Thymus (tissue), 14 donors: ENCODE measurements at places on chromosomes 12 and 14.

- DNase-seq: no peak
These were observed 30.3 kb upstream of the ESR2 start for GRCh38 chr14:64324461-64324860.

DNA sequence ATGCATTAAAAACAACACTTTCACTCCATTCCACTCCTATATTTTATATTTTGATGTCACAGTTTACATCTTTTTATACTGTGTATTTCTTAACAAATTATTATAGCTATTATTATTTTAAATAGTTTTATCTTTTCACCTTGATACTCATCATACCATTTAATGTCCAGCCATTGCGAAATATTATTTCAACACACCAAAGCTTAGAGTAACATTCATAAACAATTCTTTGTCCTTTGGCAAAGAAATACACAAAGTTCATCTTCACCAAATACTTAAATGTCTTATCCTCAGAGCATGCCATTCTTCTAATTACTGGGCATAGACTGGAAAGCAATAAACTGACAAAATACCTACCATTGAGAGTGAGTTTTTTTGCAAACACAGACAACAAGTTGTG, 1963.4 kb upstream of the FLRT2 start:
- DNase-seq: no peak

- no peak for DNase-seq
These were observed 378.0 kb downstream of the FOXG1 start for GRCh38 chr14:29144621-29145020.

- no peak for DNase-seq
These were observed 32.1 kb downstream of the BAZ1A start for GRCh38 chr14:34843011-34843554.

DNA sequence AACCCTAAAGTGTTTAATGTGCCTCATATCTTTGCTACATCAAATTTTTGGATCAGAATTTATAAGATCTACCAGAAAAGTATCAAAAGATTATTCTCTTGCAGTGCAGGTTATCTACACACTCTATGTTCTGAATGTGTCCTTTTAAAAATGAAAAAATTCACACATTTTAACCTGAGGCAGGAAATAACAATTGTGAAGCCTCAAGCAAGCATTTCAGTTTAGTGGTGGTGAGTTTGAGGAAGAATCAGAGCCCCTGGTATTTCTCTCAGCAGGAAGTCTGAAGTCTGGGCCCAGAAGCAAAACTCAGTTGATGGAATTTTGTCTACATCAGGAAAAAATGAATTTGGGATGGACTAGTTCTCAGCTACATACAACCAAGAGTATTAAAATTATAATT, 137.0 kb upstream of the PZP start:
- DNase-seq: no peak

- DNase-seq: no peak
These were observed 54.3 kb downstream of the HMGA2 start for GRCh38 chr12:65878540-65878939.

DNA sequence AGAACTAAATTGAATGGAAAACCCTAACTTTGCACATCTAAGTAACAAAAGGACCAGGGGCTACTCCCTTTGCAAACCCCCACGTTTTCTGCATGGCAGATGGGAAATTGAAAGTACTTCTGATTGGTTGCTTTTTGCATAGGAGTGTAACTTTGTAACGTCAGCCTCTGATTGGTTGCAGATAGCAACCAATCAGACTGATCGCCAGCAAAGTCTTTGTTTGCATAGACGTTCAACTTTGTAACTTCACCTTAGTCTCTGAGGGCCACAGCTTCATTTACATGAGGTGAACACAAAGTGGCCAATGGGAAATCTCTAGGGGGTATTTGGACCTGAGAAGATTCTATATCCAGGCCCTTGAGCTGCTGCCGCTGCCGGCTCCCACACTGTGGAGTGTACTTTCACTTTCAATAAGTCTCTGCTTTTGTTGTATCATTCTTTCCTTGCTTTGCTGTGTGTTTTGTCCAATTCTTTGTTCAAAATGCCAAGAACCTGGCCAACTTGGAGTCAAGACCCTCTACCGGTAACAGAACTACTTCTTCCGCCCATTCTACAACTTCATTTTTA, 102.5 kb upstream of the PRICKLE1 start:
- no peak for DNase-seq

- DNase-seq: no peak
These were observed 800.5 kb downstream of the NRXN3 start for GRCh38 chr14:78970677-78971076.

GRCh38 chr12:116558280-116559161, 660 bp upstream of the MAP1LC3B2 start:
- no peak for DNase-seq

DNA sequence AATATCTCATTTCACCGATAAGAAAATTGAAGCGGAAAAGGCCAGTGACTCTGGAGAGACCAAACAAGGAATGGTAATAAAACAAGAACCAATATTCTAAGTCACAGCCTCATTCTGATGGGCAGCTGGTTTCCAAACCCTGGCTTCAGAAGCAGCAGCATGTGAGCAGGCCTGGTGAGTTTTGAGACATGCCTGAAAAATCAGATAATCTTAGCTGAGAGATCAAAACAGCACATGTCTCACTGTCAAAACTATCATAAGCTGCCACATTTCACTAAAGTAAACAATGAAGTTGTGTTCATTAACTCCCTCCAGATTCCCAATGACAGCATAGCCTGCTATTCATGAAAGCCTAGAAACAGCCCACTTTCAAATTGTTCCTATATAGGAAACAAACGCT, 36.5 kb downstream of the CIT start:
- DNase-seq: no peak

- DNase-seq: no peak
These were observed 64.9 kb upstream of the LMNTD1 start for GRCh38 chr12:25617991-25618390.

- no peak for DNase-seq
These were observed 34.7 kb downstream of the FOS start for GRCh38 chr14:75313294-75313693.

- no peak for DNase-seq
These were observed 10.8 kb downstream of the BMAL2 start for GRCh38 chr12:27343255-27344000.

GRCh38 chr12:44127966-44128710, 292.3 kb downstream of the TMEM117 start:
- no peak for DNase-seq

DNA sequence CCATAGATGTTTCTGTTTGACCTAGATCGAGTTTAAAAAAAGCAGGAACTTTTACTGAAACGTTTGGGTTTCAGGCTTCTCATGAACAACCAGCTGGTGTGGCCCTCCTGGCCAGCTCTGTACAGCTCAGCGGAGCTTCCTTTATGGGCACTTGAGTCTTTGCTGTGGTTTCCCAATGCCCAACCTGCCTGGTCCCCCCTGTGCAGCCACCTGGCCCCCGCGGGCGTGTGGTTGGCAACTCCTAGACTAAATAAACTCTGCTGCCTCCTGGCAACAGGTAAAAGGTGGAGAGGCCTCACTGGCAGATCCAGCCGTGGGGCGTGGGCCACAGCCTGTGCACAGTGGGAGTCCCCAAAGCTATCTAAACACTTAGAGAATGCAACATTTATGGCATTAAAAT, 38.7 kb downstream of the ADGRD1 start:
- no peak for DNase-seq

GRCh38 chr12:13167226-13167625, 29.3 kb upstream of the EMP1 start:
- DNase-seq: no peak

GRCh38 chr12:88113871-88114270, 28.0 kb downstream of the CEP290 start:
- no peak for DNase-seq

DNA sequence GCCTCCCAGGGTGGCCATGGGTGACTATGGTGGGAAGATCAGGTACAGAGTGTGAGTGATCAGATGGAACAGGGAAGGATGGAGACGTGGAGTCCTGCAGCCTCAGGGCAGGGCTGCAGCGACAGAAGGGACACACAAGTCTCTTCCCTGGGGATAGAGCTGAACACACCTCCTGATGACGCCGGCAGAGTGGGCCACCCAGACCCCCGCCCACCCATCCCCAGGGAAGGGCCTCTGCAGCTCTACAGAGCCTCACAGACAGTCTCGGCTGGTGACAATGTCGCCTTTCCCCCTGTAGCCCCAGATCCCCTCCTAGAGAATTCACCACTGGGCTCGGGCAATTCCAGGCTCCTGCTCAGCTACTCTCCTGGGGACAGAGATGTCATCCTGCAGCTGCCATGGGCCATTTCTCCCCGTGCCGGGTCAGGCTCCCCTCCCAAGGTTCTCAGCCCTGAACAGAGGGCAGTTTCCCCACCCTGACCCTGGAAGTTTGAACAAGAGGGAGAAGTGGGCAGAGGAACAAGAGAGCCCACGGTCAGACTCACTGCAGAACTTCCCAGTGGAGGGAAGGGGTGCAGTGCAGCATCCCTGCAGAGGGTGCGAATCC, 115.7 kb downstream of the NCOR2 start:
- no peak for DNase-seq

GRCh38 chr12:82635263-82635662, 51.4 kb upstream of the TMTC2 start:
- DNase-seq: no peak

DNA sequence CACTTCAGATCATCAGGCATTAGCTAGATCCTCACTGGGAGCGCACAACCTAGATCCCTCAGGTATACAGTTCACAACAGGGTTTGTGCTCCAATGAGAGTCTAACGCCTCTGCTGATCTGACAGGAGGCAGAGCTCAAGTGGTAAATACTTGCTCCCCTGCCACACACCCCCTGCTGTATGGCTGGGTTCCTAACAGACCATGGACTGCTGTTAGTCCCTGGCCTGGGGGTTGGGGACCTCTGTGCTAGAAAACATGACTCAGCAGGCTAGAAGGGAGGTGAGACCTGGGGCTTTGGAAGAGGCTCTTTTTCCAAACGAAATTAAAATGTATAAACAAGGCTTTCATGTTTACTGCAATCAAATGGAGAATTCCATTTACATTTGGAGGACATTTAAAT, 691.1 kb downstream of the FLRT2 start:
- DNase-seq: no peak

DNA sequence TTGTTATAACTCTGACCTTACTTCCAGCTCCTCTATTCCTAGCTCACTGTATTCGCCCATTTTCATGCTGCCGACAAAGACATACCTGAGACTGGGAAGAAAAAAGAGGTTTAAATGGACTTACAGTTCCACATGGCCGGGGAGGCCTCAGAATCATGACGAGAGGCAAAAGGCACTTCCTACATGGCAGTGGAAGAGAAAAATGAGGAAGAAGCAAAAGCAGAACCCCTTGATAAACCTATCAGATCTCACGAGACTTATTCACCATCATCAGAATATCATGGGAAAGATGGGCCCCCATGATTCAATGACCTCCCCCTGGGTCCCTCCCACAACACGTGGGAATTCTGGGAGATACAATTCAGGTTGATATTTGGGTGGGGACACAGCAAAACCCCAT, 14.5 kb upstream of the PHC1 start:
- DNase-seq: no peak

GRCh38 chr14:96189281-96189711, 15.3 kb upstream of the BDKRB2 start:
- no peak for DNase-seq
